ENCODE measurements at places on chromosomes 3 and 15. TPM values are rescaled to one million over a fixed set of nuclear protein-coding genes. Genes with fewer than 3 reads are reported as not detected.
A peak's percentile ranks its signal among the peaks of the same experiment; 100 is the strongest.

- peak; percentile 74 for DNase-seq
Observed at GRCh38 chr3:12868039-12869034, 27.0 kb upstream of the RPL32 start.

- no peak for DNase-seq
Observed at GRCh38 chr3:159977295-159977694, 11.3 kb upstream of the IL12A start.

DNA sequence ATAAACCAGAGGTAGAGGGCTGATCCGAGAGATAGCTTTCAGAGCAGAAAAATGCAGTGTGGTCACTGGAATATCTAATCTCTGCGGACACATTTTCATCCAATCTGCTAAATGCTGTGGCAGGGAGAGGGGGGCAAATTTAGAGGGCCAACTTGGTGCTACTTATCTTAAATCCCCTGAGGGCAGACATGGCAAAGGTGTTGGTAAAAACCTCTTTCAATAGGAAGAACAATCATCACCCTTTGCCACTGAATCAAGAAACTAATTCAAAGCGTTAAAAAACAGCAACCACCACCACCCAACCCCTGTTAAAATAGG, 152.9 kb downstream of the MECOM start:
- DNase-seq, result no peak

CATSPER2 gene
- 4.6 TPM for total RNA-seq

CCDC71 gene
- total RNA-seq, result 30.6 TPM

DNA sequence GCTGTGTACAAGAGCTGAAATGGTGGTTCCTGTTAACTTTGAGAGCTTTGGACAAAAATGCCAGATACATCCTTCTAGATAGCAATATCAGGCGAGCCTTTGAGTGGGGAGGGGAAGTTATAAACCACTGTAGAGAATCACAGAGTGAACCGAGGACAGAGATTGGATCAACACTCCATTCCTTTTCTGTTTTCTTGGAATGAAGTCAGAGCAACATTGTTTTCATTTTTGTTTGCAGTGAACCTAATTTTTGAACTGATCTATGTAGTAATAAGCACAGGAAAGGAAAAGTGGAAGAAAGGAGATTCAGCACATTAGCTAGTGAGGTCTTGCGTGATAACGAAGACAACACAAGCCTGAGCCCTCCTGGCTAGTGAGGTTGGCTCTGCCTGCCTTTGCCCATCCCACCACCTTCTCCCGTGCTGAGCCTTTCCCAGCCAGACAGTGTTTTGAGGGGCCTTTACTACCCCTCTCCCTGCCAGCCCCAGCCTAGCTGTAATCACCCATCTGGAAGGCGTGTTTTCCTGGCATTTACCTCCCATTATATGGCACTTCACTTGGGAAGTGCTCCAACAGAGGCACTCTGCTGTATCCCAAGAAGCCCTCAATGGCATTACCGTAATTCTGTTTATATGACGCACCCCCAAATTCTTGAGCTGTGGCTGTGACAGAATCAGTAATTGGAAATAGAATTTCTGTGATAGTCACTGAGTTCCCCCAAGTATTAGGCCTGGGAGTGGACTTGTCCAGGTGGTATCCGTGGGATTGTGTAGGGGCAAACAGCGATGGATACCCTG, 129.8 kb downstream of the CACNA1D start:
- DNase-seq, result no peak

GPR62 gene
- 0.36 TPM for total RNA-seq

PLA2G4E gene
- not detected for total RNA-seq

CAV3 gene
- 0.23 TPM for total RNA-seq

DNA sequence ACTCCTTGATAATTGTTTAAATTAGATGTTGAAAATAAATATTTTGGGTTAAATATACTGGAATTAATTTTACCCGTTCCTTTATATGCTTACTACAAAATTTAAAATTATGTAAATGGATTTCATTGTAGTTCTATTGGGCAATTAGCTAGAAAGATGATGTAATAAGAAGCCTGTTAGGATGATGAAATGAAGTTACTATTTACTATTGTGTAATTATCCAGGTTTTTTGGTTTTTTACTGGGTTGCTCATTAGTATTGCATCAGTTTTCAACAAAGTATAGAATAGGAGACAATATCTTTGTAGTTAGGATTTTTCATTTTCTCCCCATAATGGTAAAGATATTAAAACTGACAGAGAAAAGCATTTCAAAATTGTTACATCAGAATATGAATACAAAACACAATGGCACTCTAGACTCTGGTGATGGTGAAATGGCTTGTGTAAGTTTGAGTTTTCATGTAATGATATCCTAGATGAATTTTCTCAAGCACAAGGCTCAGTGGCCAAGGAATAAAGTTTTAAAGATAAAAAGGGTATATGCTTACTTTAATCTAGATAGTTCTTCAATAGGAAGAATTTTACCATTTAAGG, 222.0 kb downstream of the P3H2 start:
- no peak for DNase-seq

DNA sequence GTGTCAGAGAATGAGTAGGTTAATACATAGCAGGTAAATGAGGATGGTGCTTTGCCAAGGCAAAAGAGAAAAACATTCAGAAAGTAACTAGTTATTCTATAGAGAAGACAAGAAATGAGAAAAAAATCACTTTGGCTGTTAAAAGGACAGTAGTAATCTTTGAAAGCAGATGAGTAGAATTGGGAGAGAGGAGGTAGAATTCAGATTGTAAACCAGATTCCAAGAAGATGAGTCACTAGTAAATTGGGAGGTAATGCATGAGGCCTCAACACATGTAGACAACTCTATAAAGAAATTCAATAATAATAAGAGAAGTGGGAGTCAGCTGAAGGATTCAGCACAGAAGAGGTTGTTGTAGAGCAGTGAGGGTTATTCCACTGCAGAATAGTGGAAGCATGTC, 81.4 kb downstream of the MBNL1 start:
- DNase-seq, result no peak
